ENCODE measurements at places on chromosomes 16 and 17.

DNA sequence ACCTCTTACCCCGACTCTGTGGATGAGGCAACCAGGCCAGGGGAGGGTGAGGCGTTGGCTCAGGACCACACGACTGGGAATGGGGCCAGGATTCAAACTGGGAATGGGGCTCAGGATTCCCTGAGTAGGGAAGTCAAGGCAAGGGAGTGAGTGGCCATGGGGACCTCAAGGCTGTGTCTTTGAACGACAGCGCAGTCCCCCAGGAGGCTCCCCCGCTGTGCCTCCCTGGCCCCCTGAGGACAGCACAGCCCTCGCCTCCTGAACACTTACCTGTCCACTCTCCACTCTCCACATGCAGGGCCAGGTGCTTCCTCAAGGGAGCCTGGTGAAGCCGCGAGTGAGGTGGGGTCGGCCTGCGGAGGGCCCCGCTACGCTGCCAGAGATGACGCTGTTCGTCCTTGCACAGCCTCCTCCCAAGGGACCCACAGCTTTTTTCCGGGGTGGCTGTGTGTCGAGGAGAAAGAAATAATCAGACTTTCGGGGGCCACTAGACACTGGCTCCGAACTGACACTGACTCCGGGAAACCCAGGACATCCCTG, 6.9 kb downstream of the ZNF469 start:
- DNase-seq, result no peak

- DNase-seq, result no peak
These were observed 182.7 kb upstream of the ZFHX3 start for GRCh38 chr16:73230651-73231050.

DNA sequence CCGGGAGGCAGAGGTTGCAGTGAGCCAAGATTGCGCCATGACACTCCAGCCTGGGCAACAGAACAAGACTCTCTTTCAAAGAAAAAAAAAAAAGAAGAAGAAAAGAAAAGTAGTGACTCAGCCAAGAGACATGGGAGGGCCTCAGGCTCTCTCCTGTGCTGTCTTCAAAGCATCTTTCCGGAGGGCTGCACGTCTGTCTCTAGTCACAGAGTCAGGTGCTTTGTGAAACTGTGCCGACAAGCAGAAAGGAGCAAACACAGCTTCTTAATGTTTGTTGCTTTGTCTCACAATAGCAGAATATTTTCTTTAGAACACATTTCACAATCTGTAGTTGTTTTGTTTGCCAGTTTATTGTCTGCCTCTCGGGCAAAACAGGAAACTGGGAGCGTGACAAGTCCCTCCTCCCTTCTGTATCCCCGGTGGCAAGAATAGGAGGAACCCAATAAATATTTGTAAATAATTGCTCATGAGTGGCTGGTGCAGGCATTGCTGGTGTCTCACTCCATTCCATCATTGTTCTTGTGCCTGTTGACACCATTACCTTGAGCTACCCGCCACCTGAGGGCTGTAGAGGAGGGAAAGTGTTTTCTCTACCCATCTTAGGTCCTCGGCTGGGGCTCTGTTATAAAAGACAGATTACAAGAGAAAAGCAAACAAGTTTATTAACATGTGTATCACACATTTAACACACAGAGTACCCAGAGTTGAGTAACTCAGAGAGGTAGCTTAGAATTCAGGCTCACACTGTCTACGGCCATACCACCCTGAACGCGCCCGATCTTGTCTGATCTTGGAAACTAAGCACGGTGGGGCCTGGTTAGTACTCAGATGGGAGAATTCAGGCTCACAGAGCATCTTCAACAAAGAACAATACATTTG, 5.5 kb downstream of the GAST start:
- no peak for DNase-seq

DNA sequence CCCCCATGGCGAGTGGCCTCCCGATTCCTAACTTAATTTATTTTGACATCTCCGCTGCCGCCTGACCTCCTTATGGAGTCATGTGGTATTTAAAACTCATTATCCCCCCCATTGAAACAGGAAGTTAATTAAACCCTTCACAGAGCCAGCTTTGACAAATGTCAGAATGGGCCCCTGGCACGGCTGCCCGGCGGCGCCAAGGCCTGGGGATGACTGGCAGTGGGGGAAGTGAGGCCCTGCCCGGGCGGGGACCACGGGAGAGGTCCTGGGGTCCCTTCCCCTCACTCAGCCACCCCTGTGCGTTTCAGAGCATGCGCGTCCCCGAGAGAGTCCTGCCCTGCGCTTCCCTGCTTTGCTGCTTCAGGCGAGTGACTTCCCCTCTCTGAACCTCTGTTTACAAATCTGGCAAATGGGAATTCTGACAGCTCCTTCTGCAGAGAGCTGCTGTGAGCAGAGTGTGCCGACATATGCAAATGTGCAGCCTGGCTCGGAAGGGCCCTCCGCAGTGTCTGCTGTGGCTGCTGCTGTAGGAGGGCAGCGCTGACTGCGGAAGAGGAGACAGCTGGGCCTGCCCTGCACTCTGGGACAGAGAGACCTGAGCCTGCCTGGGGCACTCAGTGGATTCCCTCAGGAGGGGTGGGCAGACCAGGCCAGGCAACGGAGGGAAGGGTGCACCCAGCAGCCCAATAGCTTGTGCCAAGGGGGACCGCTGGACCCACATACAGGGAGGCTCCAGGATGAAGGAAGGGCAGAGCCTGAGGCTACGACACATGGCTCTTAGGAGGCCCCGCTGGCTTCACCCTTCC, 4.4 kb upstream of the ZFPM1 start:
- DNase-seq, result no peak

DNA sequence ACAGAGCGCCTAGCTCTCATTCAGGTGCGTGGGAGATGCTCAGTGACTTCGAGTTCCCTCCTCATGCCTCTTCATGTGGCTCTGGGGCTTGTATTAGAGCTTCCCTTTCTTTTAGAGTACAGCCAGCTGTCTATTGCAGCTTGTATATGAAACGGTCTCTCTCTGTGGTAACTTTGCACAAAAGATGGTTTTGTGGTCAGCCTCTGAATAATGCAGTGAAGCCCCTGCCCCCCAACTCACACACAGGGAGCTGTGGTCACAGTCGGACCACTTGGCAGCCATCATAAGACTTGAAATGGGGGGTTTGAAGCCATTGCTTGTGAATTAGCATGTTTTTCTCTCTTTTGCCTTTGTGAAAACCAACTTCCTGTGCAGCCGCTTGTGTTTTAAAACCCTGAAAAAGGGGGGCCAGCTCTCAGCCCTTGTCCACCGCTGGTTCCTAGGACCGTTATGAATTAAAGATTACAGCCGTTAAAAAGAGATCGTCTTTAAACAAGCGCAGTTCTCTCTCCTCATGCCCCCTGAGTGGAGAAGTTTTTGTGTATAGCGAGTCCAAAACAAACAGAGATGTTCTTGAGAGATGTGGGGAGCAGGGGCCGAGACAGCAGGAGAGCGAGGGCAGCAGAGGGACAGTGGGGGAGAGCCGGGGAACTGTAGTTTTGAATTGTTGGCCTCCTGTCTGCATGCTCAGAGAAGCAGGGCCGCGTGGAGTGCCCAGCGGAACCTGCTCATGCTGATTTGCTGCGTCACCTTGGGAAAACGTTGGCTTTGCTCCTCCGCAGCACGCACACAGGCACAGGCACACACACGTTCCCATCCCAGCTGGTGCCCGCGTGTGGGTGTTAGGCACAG, 199.0 kb downstream of the MSI2 start:
- no peak for DNase-seq

DNA sequence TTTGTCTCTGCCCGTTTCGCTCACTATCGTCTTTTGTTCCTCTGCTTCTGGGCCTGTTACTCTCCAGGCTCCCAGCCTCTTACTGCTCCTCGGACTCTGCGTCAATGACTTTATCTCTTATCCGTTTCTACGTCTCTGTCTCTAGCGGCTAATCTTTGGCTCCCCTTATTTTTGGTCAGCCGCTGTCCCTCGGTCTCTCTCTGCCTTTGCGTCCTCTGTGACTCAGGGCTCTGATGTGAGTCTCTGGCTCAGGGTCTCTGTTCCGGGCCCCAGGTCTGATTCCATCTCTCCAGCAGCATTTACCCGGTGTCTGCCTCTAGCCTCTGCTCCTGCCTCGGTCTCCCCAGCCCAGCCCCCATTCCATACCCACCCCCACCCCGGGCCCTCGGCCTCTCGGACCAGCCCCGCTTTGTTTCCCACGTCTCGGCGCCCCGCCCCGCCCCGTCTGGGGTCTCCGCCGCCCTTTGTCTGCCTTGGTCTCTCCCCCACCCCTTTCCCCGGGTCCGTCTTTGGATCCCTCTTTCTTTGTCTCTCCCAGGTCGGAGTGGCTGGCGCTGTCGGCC, 547 bp upstream of the ZNF48 start:
- peak; percentile 68 for DNase-seq

- no peak for DNase-seq
These were observed 16.9 kb downstream of the SPATA32 start for GRCh38 chr17:45244725-45245656.

DNA sequence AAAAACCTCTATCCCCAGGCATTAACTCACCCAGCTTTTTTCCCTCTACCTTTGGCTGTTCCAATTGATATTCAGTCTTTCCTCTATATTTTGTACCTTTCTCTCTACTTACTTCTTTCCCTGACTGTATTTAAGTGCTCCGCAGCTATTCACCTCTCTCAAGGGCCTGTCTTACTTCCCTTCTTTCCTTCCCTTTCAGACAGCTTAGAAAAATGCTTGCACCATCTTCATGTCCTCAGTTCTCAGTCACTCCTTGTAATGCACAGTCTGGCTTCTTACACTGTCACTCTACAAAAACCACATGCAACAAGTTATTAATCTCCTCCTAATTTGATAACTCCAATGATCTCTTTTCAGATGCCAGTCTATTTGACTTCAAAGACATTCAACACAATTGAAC, 163.4 kb downstream of the PHKB start:
- DNase-seq, result no peak

DNA sequence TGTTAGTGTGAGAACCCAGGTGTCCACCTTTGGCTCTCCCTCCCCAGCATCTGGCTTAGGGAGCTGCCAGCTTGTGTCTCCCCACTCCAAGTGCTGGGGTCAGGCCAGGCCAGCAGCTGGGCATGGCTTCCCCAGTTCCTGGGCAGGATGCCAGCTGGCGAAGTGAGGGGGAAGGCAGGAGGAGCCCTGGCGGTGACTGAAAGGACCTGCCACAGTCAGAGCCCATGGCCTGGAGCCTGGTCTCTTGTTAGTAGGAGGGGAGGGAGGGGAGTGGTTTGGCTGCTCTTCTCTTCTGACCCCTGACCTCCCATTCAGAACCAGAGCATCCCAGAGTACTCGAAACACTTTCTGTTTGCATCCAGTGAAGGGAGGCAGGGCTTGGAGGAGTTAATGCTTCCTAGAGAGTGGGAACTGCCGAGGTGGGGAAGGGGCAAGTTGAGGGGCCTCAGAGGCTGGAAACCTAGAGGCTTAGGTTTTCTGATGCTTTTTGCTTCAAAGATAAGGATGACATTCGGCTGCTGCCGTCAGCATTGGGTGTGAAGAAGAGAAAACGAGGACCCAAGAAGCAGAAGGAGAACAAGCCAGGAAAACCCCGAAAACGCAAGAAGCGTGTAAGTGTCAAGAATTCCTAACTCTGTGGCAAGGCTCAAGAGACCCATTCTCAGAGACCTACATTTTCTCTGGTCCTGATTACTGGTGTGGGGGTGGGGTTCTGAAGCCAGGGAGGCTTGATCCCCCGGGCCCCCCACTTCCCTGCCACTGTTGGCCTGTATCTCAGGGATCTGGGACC, 772 bp downstream of the CHD3 start:
- DNase-seq, result peak; percentile 66

DNA sequence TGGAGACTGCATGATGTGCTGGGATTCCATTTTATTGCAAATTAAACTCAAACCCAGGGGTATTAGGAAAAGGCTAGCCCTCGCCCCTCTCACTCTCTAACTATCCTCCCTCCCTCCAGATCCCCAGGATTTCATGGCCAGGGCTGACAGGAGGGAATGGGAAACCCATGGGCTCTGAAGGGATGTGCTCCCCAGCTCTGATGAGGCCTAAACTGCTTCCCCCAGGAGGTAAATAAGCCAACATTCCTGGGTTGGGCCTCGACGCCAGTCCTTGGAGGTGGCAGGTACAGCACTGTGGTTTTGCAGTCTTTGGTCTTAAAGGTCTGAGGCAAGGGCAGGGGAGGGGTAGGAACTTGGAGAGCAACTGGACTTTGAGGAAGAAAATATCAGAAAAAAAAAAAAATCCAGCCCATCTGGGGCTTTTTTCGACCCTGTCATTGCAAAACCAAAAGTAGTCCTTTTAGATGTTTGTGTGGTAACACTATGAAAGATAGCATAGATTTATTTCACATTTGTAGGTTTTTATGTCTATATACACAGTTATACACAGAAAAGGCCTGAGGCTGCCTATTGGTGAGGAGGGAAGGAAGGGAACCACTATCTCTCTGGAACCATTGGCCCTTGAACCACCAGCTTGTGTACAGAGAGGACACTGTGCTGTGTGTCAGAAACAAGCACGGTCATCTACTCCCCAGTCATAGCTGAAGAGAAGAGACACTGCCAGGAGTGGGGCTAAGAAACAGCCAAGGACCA, 12.0 kb downstream of the C17orf113 start:
- DNase-seq, result no peak

DNA sequence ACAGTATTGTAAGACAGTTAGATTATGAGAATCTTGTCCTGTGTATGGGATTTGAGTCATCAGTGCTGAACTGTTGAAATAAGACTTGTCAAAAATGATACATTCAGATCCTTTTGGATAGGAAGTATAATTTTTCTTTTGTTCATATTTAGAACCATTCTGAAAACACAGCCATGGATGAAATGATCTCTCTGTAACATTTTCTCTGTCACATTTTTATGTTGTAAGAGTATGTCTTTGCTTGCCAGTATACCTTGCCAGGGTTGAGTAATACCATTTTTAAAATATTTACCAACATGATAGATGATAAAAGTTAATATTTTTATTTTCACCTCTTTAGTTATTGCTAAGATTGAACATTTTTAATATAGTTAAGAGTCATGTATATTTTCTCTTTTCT, 45.0 kb downstream of the NSRP1 start:
- no peak for DNase-seq

DNA sequence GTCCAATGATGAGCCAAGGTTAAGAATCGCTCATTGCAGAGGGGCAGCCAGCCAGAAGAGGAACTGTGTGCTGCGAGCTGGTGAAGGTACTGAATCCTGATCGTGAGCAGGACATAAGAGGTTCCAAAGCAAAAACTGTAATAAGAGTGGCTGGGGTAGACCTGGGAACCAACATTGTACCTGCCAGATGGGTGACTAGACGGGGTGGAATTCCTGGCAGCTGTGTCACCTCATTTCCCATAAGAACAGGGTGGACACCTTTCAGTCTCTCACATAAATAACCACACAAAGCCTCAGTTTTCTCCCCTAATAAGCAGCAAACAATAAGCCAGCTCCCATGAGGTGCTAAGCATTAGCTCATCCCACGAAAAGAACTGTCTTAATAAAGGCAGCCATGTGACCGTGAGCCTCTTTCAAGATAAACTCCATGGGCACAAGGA, 290.3 kb downstream of the SOX9 start:
- no peak for DNase-seq

GRCh38 chr16:54284319-54284930, 2.2 kb downstream of the IRX3 start:
- peak; percentile 44 for DNase-seq
